ENCODE measurements at places on chromosomes 5 and 9. TPM values are rescaled to one million over a fixed set of nuclear protein-coding genes. Genes with fewer than 3 reads are reported as not detected.

Gene HMCN2
- total RNA-seq = 2.0 TPM

DNA sequence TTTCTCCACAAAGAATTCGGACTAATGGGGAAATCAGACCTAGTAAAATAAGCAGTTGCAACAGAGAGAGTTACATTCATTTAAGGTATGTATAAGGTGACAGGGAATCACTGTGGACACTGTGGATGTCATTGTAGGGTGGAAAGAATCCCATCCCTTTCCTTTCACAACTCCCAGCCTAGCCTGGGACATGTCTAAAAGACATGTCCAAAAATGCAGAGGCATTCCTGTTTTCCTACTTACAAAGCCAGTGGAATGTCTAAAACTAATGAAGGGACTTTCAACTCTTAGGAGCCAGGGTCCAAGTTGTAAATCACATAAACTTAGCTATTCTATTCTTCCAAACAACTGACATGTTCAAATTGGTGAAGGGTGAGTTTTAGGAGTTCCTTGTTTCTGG, 511.0 kb downstream of the PRELID2 start:
- no peak for DNase-seq

DNA sequence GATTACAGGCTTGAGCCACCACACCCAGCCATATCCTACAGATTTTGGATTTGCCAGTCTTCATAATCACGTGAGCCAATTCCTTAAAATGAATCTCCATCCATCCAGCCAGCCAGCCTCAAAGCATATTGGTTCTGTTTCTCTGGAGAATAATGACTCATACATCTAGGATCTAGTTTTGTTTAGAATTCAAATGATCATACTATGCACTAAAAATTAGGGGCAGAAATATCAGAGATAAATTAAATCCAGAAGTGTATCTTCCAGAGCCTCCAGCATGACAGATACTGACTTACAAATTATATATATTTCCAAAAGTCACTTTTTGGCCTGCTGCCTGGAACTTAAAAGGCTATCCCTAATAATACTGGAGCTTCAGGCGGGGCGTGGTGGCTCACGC, 119.1 kb upstream of the NR5A1 start:
- DNase-seq = no peak

Gene FBXO10
- total RNA-seq = 5.9 TPM

DNA sequence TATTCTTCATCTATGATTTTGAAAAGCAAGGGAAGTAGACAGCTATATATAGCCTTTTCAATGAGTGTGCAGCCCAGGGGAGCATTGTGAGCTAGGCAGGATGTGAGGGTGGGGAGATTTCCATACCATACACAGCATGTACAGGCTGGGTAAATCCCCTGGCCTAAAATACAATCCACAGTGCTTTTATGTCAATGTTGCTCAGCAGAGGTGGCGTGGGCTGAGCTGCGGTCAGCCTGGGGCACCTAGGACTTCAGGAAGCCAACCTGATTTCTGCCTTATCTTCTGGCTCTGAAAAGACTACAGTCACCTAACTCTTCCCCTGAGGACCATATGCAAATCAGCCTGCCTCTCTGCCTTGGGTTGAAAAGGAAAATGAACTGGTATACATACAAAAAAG, 6.3 kb upstream of the GARIN3 start:
- DNase-seq = no peak

DNA sequence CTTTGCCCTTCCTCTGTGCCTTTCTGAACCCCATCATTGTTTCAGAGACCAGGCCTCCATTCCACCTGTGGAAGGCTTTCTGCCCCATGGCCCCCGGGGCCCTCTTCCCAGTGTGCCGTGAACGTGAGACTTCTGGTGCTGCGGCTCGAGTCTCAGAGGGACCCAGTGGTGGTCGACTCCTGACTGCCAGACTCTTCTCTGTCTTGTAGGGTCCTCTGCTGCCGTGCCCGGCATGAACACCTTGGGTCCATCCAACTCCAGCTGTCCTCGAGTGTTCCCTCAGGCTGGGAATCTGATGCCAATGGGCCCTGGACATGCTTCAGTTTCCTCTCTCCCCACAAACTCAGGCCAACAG, 20.1 kb upstream of the LTC4S start:
- no peak for DNase-seq

DNA sequence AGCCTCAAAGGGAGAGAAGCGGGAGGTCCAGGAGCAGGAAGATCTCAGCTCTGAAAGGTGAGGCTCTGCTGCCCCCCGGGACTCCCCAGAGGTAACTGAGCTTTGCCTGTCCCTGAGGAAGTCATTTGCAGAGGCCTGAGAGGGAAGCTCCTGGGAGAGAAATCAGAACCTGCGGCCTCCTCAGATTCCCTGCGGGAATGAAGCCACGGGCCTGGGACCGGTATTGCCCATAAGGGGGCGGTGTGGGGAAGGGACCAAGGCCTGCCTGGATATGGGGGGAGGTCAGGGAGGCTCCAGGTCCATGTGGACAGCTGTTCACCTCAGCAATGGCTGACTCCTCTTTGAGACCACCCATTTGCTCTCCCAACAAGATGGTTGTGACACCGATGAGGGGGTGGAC, 1.3 kb downstream of the SPATA31E1 start:
- DNase-seq = no peak

- DNase-seq = peak; percentile 69
Measured at GRCh38 chr5:78647838-78648358, 674 bp downstream of the LHFPL2 start.

DNA sequence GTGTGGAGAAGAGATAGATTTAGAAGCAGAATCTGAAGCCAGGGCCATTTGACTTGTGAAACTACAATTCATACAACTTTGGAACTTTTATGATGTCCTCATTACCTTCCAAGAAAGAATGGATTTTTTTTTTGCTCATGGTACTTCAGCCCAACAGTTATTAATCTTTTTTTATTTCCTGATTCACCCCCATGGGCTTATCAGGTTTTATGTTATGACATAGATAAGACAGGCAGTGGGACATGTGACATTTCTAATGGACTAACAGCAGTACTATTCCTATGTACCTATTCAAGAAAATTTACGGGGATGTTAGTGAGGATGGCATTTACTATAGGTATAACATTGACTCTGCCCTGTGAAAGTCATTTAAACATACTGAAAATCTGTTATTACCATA, 204.7 kb downstream of the ARHGEF28 start:
- no peak for DNase-seq

DNA sequence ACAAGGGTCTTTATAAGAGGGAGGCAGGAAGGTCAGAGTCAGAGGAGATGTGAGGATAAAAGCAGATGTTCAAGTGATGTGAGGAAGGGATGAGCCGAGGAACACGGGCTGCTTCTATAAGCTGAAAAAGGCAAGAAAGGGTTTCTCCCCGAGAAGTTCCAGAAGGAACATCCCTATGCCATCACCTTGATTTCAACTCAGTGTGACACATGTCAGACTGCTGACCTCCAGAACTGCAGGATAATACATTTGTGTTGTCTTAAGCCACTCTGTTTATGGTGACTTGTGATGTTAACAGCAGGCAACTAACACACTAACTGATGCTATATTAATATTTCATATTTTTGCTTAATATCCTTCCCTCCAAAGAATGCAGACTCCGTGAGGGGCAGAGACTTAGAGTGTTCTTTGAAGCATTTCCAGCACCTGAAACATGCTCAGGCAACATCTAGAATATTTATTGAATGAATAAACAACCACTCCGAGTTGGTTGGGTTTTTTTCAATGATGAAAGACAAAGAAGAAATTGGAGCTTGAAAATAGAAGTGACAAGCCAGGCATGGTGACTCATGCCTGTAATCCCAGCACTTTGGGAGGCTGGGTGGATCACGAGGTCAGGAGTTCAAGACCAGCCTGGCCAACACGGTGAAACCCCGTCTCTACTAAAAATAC, 77.6 kb upstream of the ADRA1B start:
- no peak for DNase-seq

- no peak for DNase-seq
Measured at GRCh38 chr5:40080191-40080590, 599.5 kb upstream of the PTGER4 start.

- no peak for DNase-seq
Measured at GRCh38 chr5:28743025-28743715, 1704.8 kb upstream of the CDH9 start.

GRCh38 chr9:26296910-26297572, 595.6 kb downstream of the CAAP1 start:
- no peak for DNase-seq

DNA sequence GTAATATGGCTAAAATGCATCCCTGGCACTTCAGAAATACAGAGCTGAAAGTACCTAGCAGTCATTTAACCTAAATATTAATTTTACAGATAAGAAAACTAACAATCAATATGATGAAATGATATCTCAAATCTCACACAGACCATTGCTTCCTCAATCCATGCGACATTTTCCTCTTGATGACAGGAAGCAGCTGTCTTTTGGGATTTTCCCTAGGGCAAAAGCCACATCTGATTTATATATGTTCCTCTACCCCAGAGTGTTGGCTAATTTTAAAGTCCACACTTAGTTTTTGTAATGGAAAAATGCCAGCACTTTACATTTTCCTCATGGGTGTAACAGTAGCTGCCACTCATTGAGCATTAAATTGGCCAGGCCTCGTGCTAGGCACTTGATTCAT, 47.7 kb upstream of the ITGA1 start:
- no peak for DNase-seq

GRCh38 chr5:50564079-50564478, 102.4 kb upstream of the PARP8 start:
- DNase-seq = no peak

- DNase-seq = no peak
Measured at GRCh38 chr9:2157277-2158110, 142.3 kb downstream of the SMARCA2 start.

GRCh38 chr9:33414889-33415500, 12.6 kb upstream of the AQP7 start:
- DNase-seq = no peak

DNA sequence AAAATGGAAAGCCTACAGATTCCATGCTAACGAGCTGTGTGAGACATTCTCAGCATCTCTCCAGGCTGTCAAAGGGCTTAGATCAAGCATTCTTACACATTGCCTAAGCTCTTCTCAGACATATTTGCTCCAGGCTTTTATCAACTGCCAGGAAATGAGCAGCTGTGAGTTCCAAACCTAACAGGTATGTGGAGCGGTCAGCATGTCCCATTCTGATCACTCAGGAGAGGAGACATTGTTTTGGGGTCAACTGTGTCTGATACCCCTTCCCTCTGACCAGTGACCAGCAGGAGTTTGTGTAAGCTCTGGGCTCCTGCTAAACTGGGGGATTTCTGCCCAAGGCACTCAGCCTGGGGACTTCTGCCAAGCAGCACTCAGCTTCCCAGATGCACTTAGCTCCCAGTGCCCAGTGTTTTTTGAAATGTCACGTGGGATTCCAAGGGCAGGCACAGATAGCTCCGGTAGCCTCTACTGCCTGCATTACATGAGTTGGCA, 229.1 kb downstream of the SEC61B start:
- no peak for DNase-seq

Gene CCDC152
- total RNA-seq = not detected

Measured in right lobe of liver (tissue), 6 donors.